ENCODE measurements at places on chromosomes 11 and 22.
A peak's percentile ranks its signal among the peaks of the same experiment; 100 is the strongest.

DNA sequence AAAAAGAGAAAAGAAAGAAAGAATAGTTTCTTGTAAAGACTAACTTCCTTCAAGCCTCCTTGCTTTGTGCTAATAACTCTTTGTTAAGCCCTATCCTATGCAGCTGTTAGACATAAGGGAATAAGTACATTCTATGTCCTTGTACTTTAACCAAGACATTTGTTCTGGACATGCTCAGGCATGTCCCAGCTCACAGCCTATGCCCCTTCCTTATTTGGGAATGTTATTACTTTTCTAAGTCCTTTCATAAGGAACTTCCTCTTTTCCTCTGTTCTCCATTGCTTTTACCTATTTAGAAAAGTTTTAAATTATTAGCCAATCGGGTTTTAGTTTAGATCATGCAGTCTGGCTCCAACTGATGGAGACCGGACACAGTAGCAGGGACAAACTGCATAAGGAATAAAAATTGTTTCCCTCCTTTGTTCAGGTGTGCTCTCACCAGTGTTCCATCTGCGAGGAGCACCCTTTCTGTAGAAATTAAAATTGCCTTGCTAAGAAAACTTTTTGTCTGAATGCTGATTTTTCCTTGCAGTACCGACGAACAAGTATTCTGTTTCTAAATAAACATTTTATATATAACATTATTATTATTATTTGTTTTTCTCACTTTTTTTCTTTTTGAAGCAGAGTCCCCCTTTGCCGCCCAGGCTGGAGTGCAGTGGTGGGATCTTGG lies 21.6 kb upstream of the SPINDOC start:
- no peak for DNase-seq

DNA sequence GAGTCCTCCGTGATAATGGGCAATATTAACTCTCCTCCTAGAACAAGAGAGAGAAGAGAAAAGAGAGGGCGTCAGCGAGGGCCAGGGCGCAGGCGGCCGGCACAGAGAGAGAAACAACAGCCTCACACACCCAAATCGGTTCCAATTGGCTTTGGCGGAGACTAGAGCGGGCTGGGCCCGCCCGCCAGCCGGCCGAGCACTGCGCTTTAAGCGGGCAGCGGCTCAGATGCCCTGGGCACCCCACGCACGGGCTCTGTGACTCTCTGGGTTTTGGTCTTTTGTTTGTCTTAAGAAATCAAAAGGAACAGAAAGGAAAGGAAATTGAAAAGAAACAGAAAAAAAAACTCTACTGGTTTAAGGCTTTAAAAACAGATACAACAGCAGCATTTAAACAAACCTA lies 17.0 kb downstream of the SLC22A12 start:
- no peak for DNase-seq

- DNase-seq = peak; percentile 71
These were observed 589 bp upstream of the GNAZ start for GRCh38 chr22:23069502-23070357.

GRCh38 chr22:39410264-39410663 lies 10.7 kb downstream of the TAB1 start:
- no peak for DNase-seq

DNA sequence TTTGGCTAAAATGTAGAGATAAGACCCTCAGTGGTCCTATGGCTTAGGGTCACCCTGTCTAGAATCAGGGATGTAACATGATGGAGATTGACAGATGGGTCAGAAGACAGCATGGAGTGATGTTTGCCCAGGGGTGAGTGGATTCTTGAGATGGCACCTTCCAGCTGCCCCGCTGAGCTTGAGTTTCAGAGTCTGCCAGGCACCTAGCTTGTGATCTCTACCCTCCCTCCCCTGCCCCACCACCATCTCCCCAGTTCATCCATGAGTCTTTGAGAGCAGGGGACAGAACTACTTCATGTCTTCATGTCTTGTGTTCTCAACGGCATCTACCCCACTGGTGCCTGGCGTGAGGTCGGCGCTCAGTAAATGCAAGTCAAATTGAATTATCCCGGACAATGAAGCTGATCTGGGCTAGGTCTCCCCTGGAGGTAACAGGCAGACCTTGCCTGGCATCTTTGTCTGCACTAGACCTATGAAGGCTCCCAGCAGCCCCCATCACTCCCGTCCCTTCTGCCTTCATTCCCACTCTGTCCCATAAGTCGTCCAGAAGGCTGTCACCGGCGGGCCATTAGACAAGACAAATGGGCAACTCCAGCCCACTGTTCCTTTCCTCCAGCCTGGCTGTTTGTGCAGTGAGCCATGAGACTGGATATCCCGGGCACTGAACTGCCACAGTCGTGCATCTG lies 239.2 kb upstream of the TBCEL start:
- no peak for DNase-seq

GRCh38 chr11:96154802-96155520 lies 188.0 kb downstream of the MAML2 start:
- no peak for DNase-seq

DNA sequence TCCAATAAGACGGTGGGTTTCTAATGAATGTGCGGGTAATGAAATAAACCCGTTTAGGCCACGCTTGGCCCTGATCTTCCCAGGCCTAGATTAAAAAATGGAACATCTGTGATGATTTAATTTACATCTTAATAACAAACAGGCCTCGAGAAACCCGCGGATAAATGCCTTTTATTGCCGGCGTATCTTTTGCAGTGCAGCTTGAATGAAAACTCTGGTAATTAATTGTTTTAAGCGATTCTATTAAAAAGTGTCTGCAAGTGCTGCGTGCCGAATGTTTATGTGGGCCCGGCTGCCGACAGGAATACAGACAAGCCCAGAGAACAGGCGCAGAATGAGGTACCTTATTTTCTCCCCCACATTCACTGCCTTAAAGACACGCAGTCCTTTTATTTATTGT lies 420.7 kb downstream of the MN1 start:
- DNase-seq = no peak

DNA sequence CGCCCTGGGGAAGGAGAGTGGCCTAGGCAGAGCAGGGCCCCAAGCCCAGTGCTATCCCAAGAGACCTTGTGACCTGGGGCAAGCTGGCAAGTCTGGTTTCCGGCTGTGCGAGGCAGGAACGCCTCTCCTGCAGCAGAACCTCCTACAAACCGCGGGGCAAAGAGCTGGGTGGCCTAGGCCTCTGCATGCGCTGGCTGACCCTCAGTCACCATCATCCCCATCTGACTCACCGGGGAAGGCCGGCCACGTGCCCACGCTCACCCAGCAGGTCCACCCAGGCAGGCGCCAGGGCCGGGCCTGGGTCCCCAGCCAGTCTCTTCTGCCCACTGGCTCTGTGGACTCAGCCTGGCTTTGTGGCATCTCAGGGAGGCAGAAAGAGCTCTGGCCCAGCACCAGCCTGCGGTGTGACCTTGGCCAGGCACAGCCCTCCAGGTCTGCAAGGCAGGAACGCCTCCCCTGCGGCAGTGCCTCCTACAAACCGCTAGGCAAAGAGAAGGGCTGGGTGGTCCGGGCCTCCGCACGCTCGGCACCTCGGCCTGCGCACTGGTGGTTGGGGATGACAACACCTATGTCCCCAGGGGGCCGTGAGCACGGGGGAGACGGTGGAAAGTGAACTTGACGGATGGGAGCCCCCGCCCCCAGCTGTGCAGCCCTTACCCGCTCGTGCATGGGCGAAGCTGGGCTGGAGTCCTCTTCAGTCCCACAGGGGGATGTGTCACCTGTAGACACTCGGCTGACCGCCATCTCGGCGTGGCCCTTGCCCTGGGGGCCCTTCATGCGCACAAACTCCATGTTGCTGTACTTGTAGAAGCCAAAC lies 38.2 kb downstream of the KIAA0930 start:
- no peak for DNase-seq

- DNase-seq = no peak
These were observed 336.1 kb upstream of the C11orf87 start for GRCh38 chr11:109085708-109086373.

DNA sequence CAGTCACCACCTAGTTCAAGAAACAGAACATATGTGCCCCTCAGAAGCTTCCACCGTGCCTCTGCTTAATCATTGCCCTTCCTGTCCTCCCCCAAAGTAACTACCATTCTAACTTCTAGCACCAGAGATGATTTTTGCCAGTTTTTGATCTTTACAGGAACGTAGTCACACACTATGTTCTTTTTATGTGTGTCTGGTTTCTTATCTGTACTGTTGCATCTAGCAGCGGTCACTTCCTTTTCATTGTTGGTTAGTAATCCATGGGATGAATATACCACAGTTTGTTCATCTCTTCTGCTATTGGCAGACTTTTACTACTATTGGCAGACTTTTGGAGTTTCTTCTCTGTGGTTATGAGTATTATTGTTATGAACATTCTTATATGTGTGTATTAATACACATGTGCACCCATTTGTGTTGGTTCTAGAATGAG lies 34.6 kb downstream of the SPECC1L start:
- no peak for DNase-seq

DNA sequence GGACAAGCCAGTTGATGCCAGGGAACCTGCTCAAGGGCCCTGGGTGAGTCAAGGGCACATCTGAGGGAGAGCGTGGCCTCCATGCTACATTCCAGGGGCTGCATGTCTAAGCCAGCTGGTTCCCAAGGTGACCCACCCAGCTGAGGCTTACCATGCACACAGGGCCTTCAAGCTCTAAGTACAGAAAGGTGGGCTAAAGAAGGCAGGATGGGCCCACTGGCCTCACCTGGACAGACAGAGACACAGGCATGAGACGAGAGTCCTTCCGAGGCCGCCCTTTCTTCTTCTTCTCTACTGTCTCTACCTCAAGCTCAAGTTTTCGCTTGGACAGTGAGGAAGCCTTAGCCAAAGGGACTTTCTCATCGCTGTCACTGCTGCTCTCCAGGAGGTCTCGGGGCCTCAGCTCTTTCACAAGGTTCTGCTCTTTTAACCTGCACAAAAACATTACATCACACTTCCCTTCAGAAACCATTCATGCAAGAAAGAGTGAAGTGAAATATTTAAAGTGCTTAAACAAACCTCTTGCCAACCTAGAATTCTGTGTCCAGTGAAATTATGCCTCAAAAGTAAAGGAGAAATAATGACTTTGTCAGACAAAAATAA lies 69.9 kb downstream of the HIRA start:
- no peak for DNase-seq

DNA sequence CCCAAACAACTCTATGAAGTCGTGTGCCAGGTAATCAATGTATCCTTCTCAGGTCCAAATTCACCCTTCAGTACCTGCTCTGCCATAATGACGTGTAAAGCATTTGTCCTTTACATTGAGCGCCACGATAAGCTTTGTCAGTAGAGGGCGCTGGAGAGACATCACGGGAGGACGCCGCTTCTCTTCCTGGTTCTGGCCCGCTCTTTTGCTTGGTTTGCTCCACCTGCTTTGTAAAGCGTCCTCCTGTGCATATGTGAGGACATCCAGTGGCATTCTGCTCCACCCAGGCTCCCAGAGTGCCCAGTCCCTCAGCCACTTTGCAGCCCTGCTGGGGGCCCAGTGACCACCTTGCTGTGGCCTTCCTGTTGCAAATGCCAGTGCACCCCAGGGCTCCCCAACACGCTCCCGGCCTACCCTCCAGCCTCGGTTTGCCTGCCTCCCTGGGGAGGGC lies 61.1 kb downstream of the WT1 start:
- no peak for DNase-seq

- DNase-seq = no peak
These were observed 39.3 kb downstream of the DUSP8 start for GRCh38 chr11:1532606-1533341.

- DNase-seq = no peak
These were observed 14.1 kb upstream of the ALKBH3 start for GRCh38 chr11:43866520-43866919.

GRCh38 chr11:77127920-77128691 lies at the start of gene MYO7A:
MYO7A (plus strand) TSS chr11:77128246; CDS start chr11:77130635, 2,389 bp downstream.
- DNase-seq = no peak

DNA sequence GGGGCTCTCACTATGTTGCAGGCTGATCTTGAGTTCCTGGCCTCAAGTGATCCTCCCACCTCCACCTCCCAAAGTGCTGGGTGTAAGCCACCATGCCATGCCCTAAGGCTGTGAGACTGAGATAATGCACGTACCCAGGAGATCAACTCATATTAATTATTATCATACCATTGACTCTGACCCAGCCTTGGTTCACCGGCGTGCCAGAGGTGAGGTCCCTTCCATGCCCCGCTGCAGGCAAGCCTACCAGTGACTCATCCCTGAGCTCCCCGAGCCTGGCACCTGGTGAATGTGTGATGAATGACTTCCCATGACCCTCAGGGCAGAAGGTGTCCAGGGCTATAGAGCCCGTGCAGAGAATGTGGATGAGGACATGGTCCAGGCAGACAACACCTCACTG lies 12.1 kb downstream of the GAL3ST1 start:
- DNase-seq = no peak

DNA sequence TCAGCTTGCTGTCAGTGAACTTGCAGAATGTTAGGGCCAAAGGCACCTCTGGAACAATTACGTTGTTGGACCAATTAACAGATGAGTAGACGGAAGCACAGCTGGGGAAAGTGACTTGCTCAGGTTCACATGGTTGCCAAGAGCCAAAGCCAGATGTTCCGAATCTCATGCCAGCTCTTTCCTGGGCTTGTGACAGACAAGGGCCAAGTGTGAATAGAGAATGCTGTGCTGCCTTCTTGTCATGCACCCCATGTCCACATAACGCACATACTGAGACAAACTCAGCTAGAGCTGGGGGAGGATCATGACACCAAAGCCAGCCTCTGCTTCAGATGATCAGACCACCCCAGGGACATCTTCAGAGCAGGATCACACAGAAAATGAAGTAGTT lies 616.3 kb downstream of the INSC start:
- no peak for DNase-seq

DNA sequence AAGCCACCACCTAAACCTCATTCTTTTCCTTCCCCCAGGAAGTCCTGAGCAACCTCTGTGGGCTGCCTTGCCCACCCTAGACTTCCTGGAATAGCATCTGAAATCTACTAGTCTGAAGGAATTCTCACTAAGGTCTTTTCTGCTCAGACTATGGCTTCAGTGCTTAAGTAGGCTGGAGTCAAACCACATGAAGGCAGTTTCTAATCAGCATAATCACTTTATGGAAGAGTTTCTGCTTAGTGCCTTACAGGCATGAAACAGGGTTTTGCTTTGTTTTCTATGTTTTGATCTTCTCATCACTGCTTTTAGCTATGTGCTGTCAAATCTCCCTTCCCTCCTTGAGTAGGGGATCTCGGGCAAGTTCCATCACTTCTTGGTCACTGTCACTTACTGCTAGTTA lies 117.7 kb downstream of the WT1 start:
- DNase-seq = no peak

- no peak for DNase-seq
These were observed 9.6 kb downstream of the MGAT3 start for GRCh38 chr22:39466228-39467006.

GRCh38 chr11:95102733-95103132 lies 13.1 kb downstream of the ENDOD1 start:
- DNase-seq = no peak

DNA sequence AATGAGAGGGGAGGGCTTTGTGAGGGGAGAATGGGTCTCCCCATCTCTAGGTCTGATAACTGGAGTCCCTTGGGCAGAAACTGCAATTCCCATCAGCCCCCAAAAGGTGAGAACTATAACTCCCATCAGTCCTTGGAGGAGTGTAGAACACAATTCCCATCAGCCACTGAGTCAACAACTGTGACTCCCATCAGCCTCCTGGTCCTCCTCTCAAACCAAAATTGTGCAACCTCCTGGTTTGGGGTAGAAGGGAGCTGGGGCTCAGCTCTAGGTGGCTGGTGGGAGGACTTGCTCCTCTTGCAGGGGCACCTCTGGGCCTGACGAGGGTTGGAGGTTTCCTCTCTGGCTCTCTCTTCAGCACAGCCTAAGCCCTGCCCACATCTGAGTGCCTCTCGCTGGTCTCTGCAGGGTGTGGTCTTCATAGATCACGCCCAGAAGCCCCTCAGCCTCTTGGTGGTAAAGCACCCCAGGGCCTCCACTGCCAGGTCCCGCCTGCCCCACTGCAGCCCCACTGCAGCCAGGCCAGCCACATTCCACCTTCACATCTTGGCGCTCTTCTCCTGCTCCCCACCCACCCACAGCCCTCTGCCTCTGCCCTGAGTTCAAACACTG lies 18.5 kb downstream of the SLC22A12 start:
- DNase-seq = no peak

Data from stimulated activated CD8-positive, alpha-beta memory T cell treated with anti-CD3 and anti-CD28 coated beads, Interleukin-15, amount 100 ng/mL, for 1 hour (primary cell).